ENCODE measurements at places on chromosomes 5 and 9.

GRCh38 chr9:33682551-33682950, 112.8 kb upstream of the PRSS3 start:
- no peak for DNase-seq

- no peak for DNase-seq
Observed at GRCh38 chr5:78387468-78388153, 27.2 kb downstream of the SCAMP1 start.

GRCh38 chr5:143524338-143524945, 121.0 kb upstream of the NR3C1 start:
- no peak for DNase-seq

GRCh38 chr5:146409054-146409671, 38.0 kb upstream of the TCERG1 start:
- DNase-seq = no peak

- no peak for DNase-seq
Observed at GRCh38 chr5:133821311-133821741, 147.1 kb downstream of the C5orf15 start.

- no peak for DNase-seq
Observed at GRCh38 chr9:1890816-1891215, 124.3 kb upstream of the SMARCA2 start.

GRCh38 chr5:142317173-142317572, 7.6 kb downstream of the SPRY4 start:
- no peak for DNase-seq

- no peak for DNase-seq
Observed at GRCh38 chr5:130126746-130127145, 222.5 kb downstream of the CHSY3 start.
